Dermis lymphatic vessel endothelial cell (primary cell): ENCODE measurements at places on chromosomes 3 and 15. TPM values are rescaled to one million over a fixed set of nuclear protein-coding genes. Genes with fewer than 3 reads are reported as not detected.

Gene CHL1
- total RNA-seq = not detected in 2 replicates

Gene COPS2
- 41.7 and 88.3 TPM in 2 replicates for total RNA-seq

Gene AGBL1
- total RNA-seq = not detected in 2 replicates

Gene KCNMB2
- not detected in 2 replicates for total RNA-seq

Gene SPINT1
- total RNA-seq = 0.33 and 0.34 TPM in 2 replicates

Gene PAQR9
- total RNA-seq = not detected in 2 replicates

Gene PIK3CB
- 12.6 and 15.9 TPM in 2 replicates for total RNA-seq

Gene DNAJC13
- total RNA-seq = 43.8 and 55.9 TPM in 2 replicates

Gene GUCA1C
- total RNA-seq = not detected in 2 replicates

Gene LTK
- total RNA-seq = 0.09 TPM in 1 of 2 replicates, not detected in the other

Gene SPG11
- 37.3 and 41.0 TPM in 2 replicates for total RNA-seq

Gene SENP7
- total RNA-seq = 18.0 and 24.8 TPM in 2 replicates

Gene ANKUB1
- total RNA-seq = not detected in 2 replicates

Gene HRG
- not detected in 2 replicates for total RNA-seq

Gene GREM1
- 0.09 and 2.1 TPM in 2 replicates for total RNA-seq

Gene COL6A5
- not detected in 2 replicates for total RNA-seq

Gene AQP9
- total RNA-seq = not detected in 2 replicates

Gene TMEM41A
- 6.4 and 6.8 TPM in 2 replicates for total RNA-seq

Gene FBXL2
- total RNA-seq = 10.7 TPM in 2 replicates

Gene ITGA11
- 9.8 and 13.9 TPM in 2 replicates for total RNA-seq

Gene TAGLN3
- not detected in 2 replicates for total RNA-seq

Gene PRTG
- 0.54 and 2.6 TPM in 2 replicates for total RNA-seq

Gene HAPLN3
- total RNA-seq = 66.3 and 102 TPM in 2 replicates

Gene TFRC
- 101 and 134 TPM in 2 replicates for total RNA-seq

Gene TRH
- not detected in 2 replicates for total RNA-seq

Gene FOXL2
- under 0.01 TPM in 1 of 2 replicates, not detected in the other for total RNA-seq

Gene CRYGS
- 0.98 and 1.1 TPM in 2 replicates for total RNA-seq

Gene MELTF
- total RNA-seq = 0.60 and 1.2 TPM in 2 replicates

Gene GOLGA8R
- total RNA-seq = 0.33 and 0.60 TPM in 2 replicates

Gene CHMP2B
- 14.6 and 17.4 TPM in 2 replicates for total RNA-seq

Gene BUB1B
- total RNA-seq = 4.6 and 5.1 TPM in 2 replicates

Gene LPCAT4
- 2.8 and 3.3 TPM in 2 replicates for total RNA-seq

Gene A4GNT
- total RNA-seq = not detected in 2 replicates

Gene SMCO1
- total RNA-seq = not detected in 2 replicates

Gene EAF2
- total RNA-seq = 0.26 and 0.33 TPM in 2 replicates

Gene ZNF660
- under 0.01 and 0.26 TPM in 2 replicates for total RNA-seq

Gene UBE3A
- total RNA-seq = 49.6 and 50.0 TPM in 2 replicates

Gene ARHGAP31
- 23.4 and 30.4 TPM in 2 replicates for total RNA-seq

Gene MAN2C1
- 109 and 119 TPM in 2 replicates for total RNA-seq
